Colonic mucosa (tissue), 4 donors: ENCODE measurements at places on chromosomes 13 and 19.
A peak's percentile ranks its signal among the peaks of the same experiment; 100 is the strongest.

GRCh38 chr19:57872450-57872849 is 16.4 kb downstream of the ZNF814 start:
- H3K27me3 ChIP-seq: no peaks in the 10 kb centered on the region
- DNase-seq: no peak
- H3K36me3 ChIP-seq: no peaks in the 10 kb centered on the region
- no peaks in the 10 kb centered on the region for H3K4me1 ChIP-seq

GRCh38 chr19:10237702-10238101 is 6.6 kb upstream of the S1PR2 start:
- H3K4me3 ChIP-seq: no peak overlapping the region
- H3K4me1 ChIP-seq: no peaks in the 10 kb centered on the region
- peak overlapping the region; percentile 53 for H3K27ac ChIP-seq
- no peaks in the 10 kb centered on the region for H3K36me3 ChIP-seq

DNA sequence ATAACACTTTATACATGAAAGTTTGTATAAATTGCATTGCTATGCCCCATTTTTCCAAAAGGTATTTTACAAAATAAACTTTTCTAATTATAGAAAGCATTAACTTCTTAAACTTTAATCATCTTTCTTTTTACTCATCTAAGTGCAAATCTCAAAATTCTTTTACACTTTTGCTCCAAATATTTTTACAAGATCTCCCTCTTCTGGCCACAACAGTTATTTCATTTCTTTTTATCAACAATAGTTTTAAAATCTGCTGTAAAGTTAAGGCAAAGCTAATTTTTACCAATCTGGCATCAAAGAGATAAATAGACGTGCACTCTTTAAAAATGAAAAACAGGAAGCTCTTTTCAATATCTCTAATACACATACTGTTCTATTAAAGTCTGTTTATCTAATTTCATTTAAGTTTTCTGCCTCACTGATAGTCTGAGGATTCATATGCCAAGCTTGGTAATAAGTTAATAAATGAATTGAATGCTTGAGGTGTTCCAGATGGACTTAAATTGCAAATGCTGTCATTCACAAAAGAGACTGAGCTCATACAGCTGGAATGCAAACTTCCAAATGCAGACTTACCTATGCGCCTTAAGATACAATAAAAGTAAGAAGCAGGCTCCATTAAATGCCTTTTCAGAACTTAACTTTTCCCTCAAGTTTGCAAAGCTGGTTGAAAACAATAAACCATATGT is 583.0 kb upstream of the ATXN8OS start:
- no peak overlapping the region for H3K4me3 ChIP-seq
- no peaks in the 10 kb centered on the region for H3K36me3 ChIP-seq
- no peaks in the 10 kb centered on the region for H3K4me1 ChIP-seq
- no peak overlapping the region for H3K27ac ChIP-seq
- no peaks in the 10 kb centered on the region for H3K27me3 ChIP-seq

DNA sequence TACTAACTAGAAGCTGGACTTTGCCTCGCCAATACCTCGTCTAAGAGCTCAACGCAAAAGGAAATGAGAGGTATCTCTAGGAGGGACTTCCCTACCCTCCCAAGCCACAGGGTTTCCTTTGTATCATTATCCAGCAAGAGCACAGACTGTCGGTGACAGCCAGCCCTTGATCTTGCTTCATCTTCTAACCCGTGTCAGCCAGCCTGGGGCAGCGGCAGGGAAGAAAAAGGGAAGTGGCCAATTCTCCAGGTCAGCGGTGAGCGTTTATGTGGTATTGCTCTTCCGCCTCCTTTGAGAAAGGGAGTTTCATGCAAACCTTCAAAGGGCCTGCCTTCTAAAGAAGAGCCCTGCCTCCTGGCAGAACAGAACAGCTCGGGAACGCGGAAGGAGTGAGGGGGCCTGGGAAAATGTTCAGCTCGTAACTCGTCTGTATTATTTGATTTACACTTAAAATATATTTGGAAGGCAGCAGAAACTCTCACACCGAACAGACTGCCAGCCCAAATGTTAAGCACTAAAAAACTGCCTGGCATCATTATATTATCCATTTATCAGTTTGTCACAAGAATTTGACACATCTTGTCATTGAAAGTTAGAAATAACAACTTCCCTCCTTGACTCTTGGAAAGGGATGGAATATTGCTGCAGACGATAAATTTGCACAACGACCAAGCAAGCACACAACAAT is 41.8 kb downstream of the EFNB2 start:
- no peak overlapping the region for H3K27ac ChIP-seq
- DNase-seq: no peak
- no peaks in the 10 kb centered on the region for H3K27me3 ChIP-seq
- no peaks in the 10 kb centered on the region for H3K4me1 ChIP-seq
- H3K4me3 ChIP-seq: no peak overlapping the region
- H3K36me3 ChIP-seq: peaks cover 12% of the 10 kb centered on the region

DNA sequence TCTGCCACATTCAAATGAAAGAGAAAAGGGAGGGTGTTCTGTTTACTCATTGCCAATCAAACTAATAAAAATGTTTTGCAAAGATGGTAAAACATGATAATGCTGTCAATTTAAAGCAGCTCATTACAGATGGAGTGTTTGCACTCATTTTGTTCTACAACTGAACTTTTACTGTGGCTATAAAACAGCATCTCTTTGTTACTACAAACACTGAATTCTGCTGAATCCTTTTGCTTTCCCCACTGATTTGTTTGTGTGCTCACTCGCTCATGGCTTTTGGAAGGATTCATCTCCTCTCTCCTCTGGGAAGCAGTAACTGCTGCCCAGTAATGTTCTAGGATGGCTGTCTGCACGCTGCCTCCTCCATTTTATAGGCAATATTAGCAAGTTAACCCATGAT is 434.5 kb downstream of the PCDH9 start:
- no peaks in the 10 kb centered on the region for H3K36me3 ChIP-seq
- no peaks in the 10 kb centered on the region for H3K4me1 ChIP-seq
- H3K4me3 ChIP-seq: no peak overlapping the region
- no peak overlapping the region for H3K27ac ChIP-seq

- no peak overlapping the region for H3K4me3 ChIP-seq
- H3K27ac ChIP-seq: no peak overlapping the region
- no peaks in the 10 kb centered on the region for H3K27me3 ChIP-seq
- no peaks in the 10 kb centered on the region for H3K36me3 ChIP-seq
- H3K4me1 ChIP-seq: no peaks in the 10 kb centered on the region
These were observed 127.9 kb downstream of the DLEU7 start for GRCh38 chr13:50715402-50716146.

DNA sequence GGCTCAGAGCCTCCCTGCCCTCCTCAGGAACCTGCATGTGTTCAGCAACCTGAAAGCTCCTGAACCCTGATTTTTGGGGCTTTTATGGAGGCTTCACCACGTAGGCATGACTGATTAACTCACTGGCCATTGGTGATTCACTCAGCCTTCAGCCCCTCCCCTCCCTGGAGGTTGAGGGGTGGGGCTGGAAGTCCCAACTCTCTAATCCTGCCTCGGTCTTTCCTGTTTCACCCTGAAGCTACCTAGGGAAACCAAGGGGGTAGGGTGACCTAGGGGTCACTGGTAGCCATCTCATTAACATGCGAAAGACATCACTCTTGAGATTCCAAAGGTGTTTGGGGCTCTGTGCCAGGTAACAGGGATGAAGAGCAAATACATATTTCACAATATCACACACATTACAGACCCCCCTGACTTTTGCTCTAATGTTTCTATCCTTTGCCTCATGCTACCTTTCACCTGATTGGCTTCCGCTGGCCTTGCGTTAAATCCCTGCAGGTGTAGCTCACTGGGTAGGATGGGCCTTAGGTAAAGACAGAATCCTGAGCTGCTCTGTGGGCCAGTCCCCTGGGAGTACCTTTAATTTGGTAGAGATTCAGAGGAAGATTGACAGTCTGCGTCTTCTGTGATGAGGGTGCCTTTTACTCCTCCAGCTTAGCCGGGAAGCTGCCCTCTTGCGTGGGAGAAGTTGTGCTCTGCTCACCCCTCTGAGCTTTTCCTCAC is 260.6 kb downstream of the ATP8A2 start:
- no peaks in the 10 kb centered on the region for H3K36me3 ChIP-seq
- no peak overlapping the region for H3K4me3 ChIP-seq
- no peaks in the 10 kb centered on the region for H3K4me1 ChIP-seq
- no peaks in the 10 kb centered on the region for H3K27me3 ChIP-seq
- H3K27ac ChIP-seq: no peak overlapping the region

- no peak for DNase-seq
- no peak overlapping the region for H3K27ac ChIP-seq
- H3K36me3 ChIP-seq: no peaks in the 10 kb centered on the region
- H3K4me3 ChIP-seq: no peak overlapping the region
- no peaks in the 10 kb centered on the region for H3K4me1 ChIP-seq
- no peaks in the 10 kb centered on the region for H3K27me3 ChIP-seq
These were observed 148.4 kb downstream of the KATNAL1 start for GRCh38 chr13:30158774-30159445.

GRCh38 chr13:97182111-97182890 is 39.8 kb upstream of the MBNL2 start:
- no peak for DNase-seq
- H3K4me3 ChIP-seq: no peak overlapping the region
- no peaks in the 10 kb centered on the region for H3K27me3 ChIP-seq
- H3K27ac ChIP-seq: no peak overlapping the region

DNA sequence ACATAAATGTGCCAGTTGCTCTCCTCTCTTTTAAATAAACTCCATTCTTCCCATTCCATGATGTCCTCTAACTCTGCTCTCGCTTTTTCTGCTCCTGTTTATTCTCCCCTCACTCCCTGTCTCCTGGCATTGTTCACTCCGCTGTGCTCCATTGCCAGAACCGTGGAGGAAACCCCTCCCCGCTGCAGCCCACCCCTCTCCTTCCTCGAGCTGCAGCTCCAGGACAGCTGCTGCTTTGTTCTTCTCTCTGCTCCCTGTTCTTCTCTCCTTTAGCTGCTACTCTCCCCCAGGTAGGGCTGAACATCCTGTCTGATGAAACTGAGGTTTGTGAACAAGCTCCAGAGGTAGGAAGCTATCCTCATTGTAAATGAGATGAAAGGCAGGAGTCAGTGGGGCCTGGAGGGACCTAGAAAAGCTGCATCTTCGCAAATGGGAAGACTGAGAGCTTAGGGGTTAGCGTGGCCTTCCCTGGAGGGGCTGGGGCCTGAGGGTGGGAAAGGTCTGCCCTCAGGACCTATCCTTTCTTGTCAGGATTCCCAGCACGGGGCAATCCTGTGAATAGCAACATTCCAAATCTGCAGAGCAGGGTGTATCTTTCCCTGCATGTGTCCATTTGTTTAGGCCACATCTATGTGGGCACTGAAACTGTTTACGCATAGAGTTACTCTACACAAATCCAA is 243.7 kb downstream of the DNAJC15 start:
- no peak for DNase-seq
- H3K27ac ChIP-seq: no peak overlapping the region
- H3K4me1 ChIP-seq: no peaks in the 10 kb centered on the region
- no peaks in the 10 kb centered on the region for H3K27me3 ChIP-seq
- H3K36me3 ChIP-seq: no peaks in the 10 kb centered on the region
- no peak overlapping the region for H3K4me3 ChIP-seq

GRCh38 chr13:97559981-97560380 is 126.0 kb downstream of the RAP2A start:
- no peak overlapping the region for H3K27ac ChIP-seq
- no peak for DNase-seq
- no peaks in the 10 kb centered on the region for H3K36me3 ChIP-seq
- H3K4me1 ChIP-seq: no peaks in the 10 kb centered on the region
- no peak overlapping the region for H3K4me3 ChIP-seq
- no peaks in the 10 kb centered on the region for H3K27me3 ChIP-seq

DNA sequence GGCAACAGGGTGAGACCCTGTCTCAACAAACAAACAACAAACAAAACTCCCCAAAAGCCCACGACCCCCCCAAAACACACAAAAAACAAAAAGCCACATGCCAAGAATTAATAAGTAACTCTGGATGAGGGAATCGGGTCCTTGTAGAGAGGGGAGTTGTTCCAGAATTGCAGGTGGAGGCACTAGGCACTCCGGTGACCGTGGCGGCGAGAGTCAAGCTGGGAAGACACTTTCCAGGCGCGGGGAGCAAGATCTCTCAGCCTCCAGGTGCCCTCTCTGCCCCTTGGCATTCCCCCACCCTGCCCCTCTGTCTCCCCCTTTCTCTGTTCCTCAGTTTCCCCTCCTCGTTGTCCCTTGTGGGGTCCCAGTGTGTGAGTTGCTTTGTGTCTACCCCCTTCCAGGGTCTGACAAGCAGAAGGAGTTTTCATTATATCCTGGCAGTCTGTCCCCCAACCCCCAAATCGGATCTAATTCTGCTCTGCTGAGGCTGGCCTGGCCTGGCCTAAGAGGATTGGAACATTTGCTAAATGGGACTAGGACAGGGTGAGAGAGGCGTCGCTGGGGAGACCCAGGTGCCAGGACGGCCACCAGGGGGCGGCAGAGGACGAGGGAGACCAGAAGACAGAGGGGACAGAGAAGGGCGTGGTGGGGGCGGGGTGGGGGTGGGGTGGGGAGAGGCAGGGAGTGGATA is 8.3 kb upstream of the CRX start:
- no peaks in the 10 kb centered on the region for H3K36me3 ChIP-seq
- no peak overlapping the region for H3K27ac ChIP-seq
- no peak overlapping the region for H3K4me3 ChIP-seq
- H3K4me1 ChIP-seq: no peaks in the 10 kb centered on the region
- peak; percentile 86 for DNase-seq

- H3K4me3 ChIP-seq: no peak overlapping the region
- H3K27me3 ChIP-seq: no peaks in the 10 kb centered on the region
- no peak overlapping the region for H3K27ac ChIP-seq
- H3K36me3 ChIP-seq: no peaks in the 10 kb centered on the region
These were observed 497.0 kb downstream of the FOXO1 start for GRCh38 chr13:40169476-40169875.

DNA sequence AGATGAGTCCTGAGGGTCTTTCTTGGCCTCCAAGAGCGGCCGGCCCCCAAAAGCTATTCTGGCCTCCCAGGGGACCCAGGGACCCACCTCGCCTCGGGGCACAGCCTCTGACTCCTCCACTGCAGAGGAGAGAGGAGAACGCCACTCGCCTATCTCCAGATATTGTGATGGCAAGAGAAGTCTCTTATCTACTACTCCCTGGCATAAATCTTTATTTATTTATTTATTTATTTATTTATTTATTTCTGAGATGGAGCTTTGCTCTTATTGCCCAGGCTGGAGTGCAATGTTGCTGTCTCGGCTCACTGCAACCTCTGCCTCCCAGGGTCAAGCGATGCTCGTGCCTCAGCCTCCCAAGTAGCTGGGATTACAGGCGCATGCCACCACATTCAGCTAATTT is 11.0 kb downstream of the SLC7A9 start:
- DNase-seq: no peak
- no peak overlapping the region for H3K27ac ChIP-seq
- H3K4me3 ChIP-seq: no peak overlapping the region
- no peaks in the 10 kb centered on the region for H3K36me3 ChIP-seq

DNA sequence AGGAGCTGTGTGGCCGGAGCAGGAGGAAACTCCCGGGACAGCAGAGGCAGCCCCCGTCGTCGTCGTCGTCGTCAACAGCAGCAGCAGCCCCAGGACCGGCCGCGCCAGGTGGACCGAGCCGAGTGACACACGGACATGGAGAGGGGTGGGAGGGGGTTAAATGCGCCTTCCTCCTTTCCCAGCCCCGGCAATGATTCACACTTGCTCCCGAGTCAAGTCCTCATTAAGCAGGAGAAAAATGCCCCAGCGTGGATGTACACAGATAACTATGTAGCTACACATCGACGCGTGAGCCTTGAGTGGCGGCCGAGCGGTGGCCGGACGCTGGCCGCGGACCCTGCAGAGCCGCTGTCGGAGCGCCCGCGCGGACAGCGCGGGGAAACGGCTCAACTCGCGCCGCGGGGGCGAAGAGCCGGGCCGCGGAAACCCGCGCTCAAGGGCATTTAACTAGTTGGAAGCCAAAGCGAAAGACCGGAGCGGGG is 645 bp downstream of the UBL3 start:
- peak overlapping the region; percentile 84 for H3K4me3 ChIP-seq
- no peaks in the 10 kb centered on the region for H3K36me3 ChIP-seq
- peak overlapping the region; percentile 99 for H3K27ac ChIP-seq
- peaks cover 5% of the 10 kb centered on the region for H3K4me1 ChIP-seq
- DNase-seq: peak; percentile 63
